ENCODE measurements at places on chromosomes 5 and 9.

GRCh38 chr5:1484730-1485578, 38.8 kb downstream of the LPCAT1 start:
- no peak for DNase-seq

- no peak for DNase-seq
Measured at GRCh38 chr9:13758936-13759335, 479.4 kb upstream of the MPDZ start.

DNA sequence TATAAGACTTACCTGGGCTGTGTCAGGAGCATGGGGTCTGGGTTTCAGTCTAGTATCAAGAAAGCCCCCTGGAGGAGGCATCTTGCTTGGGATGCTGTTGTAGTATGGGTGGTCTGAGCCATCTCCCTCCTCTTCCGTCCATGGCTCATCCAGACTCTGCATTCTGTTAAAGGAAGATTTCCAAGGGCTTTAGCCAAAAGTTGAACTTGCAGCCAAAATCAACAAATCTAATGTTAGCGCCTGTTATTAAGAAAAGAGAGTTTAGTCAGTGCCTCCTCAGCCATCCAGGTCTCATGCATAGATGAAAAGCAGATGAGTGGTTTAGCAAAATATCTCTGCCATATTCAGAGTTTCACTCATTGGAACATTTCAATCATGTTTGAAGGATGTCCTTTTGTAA, 55.6 kb downstream of the S1PR3 start:
- DNase-seq: no peak

DNA sequence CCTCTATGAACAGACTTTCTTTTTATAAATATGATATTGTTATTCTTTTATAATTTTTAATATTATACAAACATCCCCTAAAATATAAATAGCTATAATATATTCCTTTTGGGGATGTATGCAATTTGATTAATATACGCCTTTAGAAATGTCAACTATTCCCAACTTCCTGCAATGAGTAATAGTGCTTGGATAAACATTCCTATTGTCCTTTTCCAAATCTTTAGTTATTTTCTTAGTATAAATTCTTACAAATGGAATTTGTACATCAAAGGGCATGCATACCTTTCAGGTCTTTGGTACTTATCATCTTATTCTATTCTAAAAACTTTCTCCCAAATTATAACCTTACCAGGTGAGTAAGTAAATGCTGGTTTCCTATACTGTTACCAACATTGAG, 6.2 kb downstream of the NLN start:
- DNase-seq: no peak

Measured in NCI-H1105 treated with DMSO at 0.1 percent for 48 hours (cell line).